SIG-M5 (cell line): ENCODE measurements at places on chromosomes 5 and 9.

- DNase-seq = no peak
These were observed 59.6 kb upstream of the IL17B start for GRCh38 chr5:149438711-149439132.

- DNase-seq = no peak
These were observed 79.3 kb downstream of the RXRA start for GRCh38 chr9:134405527-134405926.

DNA sequence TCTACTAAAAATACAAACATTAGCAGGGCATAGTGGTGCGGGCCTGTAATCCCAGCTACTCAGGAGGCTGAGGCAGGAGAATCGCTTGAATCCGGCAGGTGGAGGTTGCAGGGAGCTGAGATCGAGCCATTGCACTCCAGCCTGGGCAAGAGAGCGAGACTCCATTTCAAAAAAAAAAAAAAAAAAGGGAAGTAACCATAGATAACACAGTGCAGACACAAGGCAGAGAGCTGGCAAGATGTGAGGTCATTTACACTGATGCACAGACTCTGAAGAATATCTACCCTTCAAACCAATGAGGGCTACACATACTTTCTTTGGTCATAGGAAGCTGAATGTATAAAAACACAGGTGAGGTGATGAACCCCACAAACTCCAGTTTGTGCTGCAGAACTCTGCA lies 131.9 kb downstream of the DCP2 start:
- DNase-seq = no peak

- DNase-seq = no peak
These were observed 134.7 kb downstream of the CRB2 start for GRCh38 chr9:123490688-123491087.
